Stimulated activated CD4-positive, alpha-beta T cell treated with anti-CD3 and anti-CD28 coated beads, Interleukin-1b, Interleukin-23, amount 100 ng/mL, for 1 hour (primary cell): ENCODE measurements at places on chromosomes 2 and 18.

DNA sequence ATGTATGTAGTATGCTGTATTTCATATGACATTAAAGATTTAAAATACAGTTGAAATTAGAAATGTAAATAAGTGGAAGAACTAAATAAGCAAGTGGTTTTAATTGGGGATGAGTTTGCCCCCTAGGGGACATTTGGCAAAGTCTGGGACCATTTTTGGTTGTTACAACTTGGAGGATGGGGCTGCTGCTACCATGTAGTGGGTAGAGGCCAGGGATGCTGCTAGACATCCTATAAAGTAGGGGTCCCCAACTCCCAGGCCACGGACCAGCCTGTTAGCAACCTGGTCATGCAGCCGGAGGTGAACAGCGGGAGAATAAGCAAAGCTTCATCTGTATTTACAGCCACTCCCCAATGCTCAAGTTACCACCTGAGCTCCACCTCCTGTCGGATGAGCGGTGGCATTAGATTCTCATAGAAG lies 27.9 kb upstream of the ASNSD1 start:
- no peak for DNase-seq

DNA sequence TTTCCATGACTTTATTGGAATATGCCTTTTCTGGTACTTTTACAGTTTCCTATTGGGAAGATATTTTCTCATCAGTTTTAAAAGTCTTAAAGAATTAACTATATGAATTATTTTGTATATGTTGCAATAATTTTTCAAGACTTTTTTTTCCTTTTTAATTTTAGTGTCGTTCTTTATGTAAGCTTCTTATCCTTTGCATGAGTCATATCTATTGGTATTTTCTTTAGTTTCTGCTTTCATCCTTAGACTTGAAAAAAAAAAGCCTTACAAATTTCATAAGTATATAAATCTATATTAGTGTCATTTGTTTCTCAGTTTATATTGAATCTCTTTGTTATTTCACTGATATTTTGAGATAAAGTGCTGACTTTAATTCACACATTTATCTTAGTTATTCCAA lies 94.9 kb downstream of the DSEL start:
- no peak for DNase-seq

- DNase-seq: no peak
Measured at GRCh38 chr18:13264091-13265007, 45.8 kb downstream of the LDLRAD4 start.

DNA sequence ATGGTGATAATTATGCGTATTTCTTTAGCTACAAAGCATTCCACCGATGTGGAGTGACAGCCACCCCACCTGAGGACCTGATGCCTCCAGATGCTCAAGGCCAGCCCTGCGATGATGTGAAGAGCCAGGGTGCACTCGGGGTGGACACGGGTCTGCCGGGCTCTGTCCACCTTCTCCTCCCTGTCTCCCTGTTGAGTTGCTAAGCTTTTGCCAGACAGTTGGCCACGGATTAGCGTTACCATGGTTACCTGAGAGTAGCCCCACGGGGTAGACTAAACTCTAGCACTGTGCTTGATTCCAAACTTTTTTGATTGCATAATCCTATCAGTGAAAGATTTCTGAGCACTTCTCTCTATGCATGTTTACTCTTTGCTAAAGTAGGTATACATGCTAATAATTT lies 86.2 kb downstream of the SMIM21 start:
- DNase-seq: no peak

- no peak for DNase-seq
Measured at GRCh38 chr2:38010995-38011394, 65.0 kb downstream of the CYP1B1 start.

DNA sequence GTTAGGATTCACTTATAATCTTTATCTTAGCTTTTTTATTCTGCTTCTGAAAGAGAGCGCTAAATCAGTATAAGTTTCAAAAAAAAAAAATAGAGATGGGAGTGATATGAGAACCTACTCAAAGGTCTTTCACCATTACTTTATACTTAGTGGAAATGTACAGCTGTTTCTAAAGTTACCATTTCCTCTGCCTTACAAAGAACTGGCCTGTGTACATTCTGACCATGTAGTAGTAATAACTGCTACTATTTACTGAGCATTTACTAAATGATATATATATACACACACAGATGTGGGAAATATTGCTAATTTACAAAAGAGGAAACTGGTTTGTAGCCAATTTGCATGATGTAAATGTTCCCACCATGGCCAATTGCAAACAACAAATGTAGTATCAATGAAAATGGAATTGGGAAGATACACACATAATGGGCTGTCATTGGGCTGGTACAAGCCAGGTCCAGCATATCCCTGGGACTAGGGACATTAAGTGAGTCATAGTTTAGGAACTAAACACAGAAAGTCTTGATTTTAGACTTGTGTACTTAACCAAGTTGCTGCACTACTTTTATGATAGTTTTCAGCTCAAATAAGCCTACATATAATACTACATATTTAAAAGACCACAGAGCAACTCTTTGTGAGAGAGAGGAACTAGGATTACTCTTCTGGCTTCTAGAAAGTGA lies 67.1 kb downstream of the DYNC1I2 start:
- DNase-seq: no peak

DNA sequence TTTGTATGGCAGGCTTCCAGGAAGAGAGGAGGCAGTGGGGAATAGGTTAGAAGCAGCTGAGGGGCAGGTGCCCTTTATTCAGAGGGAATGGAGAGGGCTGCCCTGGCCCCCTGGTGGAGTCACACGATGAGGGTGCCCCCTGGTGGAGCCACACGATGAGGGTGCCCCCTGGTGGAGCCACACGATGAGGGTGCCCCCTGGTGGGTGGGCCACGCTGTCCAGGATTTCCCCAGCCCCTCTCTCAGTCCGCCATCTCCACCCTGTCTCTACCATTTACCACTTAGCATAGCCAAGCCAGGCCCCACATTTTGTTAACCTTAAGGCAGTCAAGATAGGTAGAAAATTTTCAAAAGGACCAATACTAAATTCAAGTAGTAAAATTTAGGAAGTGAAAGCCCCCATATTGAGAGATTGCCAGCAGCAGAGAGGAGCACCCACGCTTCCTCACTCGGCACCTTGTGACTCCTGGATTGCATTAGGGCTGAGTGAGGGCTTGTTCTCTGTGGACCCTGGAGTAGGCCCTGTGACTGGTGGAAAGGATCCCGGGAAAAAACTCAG lies 10.4 kb upstream of the FAM228A start:
- no peak for DNase-seq

DNA sequence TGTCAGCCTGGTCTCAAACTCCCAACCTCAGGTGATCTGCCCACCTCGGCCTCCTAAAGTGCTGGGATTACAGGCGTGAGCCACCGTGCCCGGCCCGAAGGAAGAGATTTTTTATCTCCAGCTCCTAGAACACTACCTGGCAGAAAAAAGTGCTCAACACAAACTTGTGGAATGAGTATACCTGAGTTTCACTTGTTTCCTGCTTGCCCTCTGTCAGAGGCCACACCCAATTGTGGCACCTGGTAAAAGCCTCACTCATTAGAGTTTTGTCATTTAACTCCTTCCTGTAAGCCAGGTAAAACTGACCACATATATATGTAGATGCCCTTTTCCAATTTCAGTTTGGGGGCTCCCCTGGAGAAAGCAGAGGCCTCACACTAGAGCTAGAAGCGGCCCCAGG lies 42.2 kb upstream of the RTN4 start:
- no peak for DNase-seq

DNA sequence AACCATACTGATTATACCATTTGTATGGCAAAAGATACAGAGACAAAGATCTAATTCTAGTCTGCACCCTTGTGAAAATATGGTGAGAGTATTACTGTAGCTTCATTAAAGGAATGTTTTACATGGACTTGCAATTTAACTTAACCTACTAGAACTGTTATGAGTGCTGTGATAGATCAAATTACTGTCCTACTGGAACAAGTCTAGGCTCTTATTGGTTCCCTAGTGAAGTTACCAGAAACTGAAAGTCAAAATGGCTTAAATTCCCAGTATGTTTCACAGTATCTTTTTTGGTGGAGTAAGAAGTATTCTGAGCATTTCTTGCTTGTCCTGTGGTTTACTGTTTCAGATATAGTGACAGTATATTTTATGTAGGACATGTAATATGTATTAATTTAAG lies 3.8 kb upstream of the TBR1 start:
- DNase-seq: no peak

GRCh38 chr18:79229431-79229830 lies 160.2 kb downstream of the ATP9B start:
- no peak for DNase-seq
